ENCODE measurements at places on chromosomes 16 and 17.

DNA sequence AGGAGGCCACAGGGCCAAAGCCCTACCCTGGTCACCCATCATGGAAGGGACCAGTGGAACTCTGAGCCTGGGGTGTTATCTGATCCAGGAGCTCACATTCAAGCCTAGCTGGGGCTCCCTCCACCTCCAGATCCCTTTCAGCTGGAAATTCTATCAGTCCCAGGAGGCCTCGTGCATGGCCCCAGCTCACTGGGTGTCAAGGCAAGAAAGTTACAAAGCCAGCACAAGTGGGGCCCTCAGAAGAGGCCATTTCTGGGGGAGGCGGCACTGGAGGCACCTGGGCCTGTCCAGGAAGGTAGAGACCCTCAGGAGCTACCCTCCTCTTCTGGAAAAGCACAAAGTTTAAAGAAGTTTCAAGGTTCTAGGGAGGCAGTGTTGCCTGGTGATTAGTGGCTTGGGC is 4.8 kb downstream of the CA7 start:
- no peak for DNase-seq
- H3K4me1 ChIP-seq = peaks cover 7% of the 10 kb centered on the region
- H3K27me3 ChIP-seq = peaks cover 22% of the 10 kb centered on the region
- H3K27ac ChIP-seq = no peak overlapping the region

DNA sequence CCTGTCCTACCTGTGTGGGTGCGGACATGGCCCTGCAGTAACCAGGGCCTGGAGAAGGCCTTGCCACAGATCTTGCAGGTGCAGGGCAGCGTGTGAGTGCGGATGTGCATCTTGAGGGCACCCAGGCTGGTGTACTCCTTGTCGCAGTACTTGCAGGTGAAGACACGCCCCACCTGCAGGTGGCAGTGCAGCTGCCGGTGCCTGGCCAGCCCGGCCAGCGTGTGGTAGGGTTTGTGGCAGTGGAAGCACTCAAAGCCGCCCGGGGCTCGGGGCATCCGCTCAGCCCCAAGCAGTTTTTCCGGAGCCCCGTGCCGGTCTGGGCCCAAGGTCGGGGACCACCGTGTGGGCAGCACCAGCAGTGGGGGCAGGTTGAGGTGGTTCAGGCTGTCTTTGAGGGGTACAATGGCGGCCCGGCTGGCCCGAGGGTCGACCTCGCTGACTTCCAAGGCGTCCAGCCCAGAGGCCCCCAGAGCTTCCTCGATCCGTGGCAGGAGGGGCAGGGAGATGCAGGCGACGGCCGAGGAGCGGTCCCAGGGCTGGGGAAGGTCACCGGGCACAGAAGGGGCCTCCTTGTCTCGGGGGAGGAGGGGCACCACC is 5.1 kb downstream of the SNAI3 start:
- no peaks in the 10 kb centered on the region for H3K27me3 ChIP-seq
- peak overlapping the region; percentile 29 for H3K4me3 ChIP-seq
- peak overlapping the region; percentile 57 for H3K27ac ChIP-seq
- peaks cover 62% of the 10 kb centered on the region for H3K4me1 ChIP-seq
- DNase-seq = no peak

- no peak overlapping the region for H3K4me3 ChIP-seq
- no peaks in the 10 kb centered on the region for H3K27me3 ChIP-seq
- peaks cover 76% of the 10 kb centered on the region for H3K36me3 ChIP-seq
- H3K27ac ChIP-seq = no peak overlapping the region
- H3K4me1 ChIP-seq = no peaks in the 10 kb centered on the region
Measured at GRCh38 chr16:56480776-56481467, 29.6 kb downstream of the OGFOD1 start.

- no peaks in the 10 kb centered on the region for H3K4me1 ChIP-seq
- H3K27ac ChIP-seq = no peak overlapping the region
- no peak for DNase-seq
- no peaks in the 10 kb centered on the region for H3K27me3 ChIP-seq
- no peak overlapping the region for H3K4me3 ChIP-seq
Measured at GRCh38 chr16:76490036-76490639, 212.9 kb downstream of the CNTNAP4 start.

- no peak for DNase-seq
- H3K27ac ChIP-seq = no peak overlapping the region
- H3K36me3 ChIP-seq = no peaks in the 10 kb centered on the region
- no peak overlapping the region for H3K4me3 ChIP-seq
- no peaks in the 10 kb centered on the region for H3K27me3 ChIP-seq
- H3K4me1 ChIP-seq = peaks cover 6% of the 10 kb centered on the region
Measured at GRCh38 chr17:19570544-19571062, 36.9 kb downstream of the SLC47A1 start.

- peaks cover 77% of the 10 kb centered on the region for H3K36me3 ChIP-seq
- H3K4me1 ChIP-seq = peaks cover 54% of the 10 kb centered on the region
- no peaks in the 10 kb centered on the region for H3K27me3 ChIP-seq
- no peak overlapping the region for H3K27ac ChIP-seq
Measured at GRCh38 chr17:17155568-17155967, 50.6 kb downstream of the PLD6 start.

GRCh38 chr16:30896889-30897733 is 697 bp downstream of the CTF1 start:
- H3K4me3 ChIP-seq = peak overlapping the region; percentile 40
- peaks cover 2% of the 10 kb centered on the region for H3K36me3 ChIP-seq
- H3K4me1 ChIP-seq = peaks cover 56% of the 10 kb centered on the region
- peak overlapping the region; percentile 64 for H3K27ac ChIP-seq
- no peaks in the 10 kb centered on the region for H3K27me3 ChIP-seq
- DNase-seq = peak; percentile 66

- H3K4me3 ChIP-seq = no peak overlapping the region
- no peaks in the 10 kb centered on the region for H3K36me3 ChIP-seq
- no peaks in the 10 kb centered on the region for H3K4me1 ChIP-seq
- H3K27me3 ChIP-seq = no peaks in the 10 kb centered on the region
- H3K27ac ChIP-seq = no peak overlapping the region
Measured at GRCh38 chr16:30914830-30915229, 8.5 kb upstream of the FBXL19 start.

- no peak for DNase-seq
- no peak overlapping the region for H3K4me3 ChIP-seq
- H3K27me3 ChIP-seq = no peaks in the 10 kb centered on the region
- no peaks in the 10 kb centered on the region for H3K4me1 ChIP-seq
- no peak overlapping the region for H3K27ac ChIP-seq
- no peaks in the 10 kb centered on the region for H3K36me3 ChIP-seq
Measured at GRCh38 chr17:56737421-56738161, 96.1 kb downstream of the C17orf67 start.

DNA sequence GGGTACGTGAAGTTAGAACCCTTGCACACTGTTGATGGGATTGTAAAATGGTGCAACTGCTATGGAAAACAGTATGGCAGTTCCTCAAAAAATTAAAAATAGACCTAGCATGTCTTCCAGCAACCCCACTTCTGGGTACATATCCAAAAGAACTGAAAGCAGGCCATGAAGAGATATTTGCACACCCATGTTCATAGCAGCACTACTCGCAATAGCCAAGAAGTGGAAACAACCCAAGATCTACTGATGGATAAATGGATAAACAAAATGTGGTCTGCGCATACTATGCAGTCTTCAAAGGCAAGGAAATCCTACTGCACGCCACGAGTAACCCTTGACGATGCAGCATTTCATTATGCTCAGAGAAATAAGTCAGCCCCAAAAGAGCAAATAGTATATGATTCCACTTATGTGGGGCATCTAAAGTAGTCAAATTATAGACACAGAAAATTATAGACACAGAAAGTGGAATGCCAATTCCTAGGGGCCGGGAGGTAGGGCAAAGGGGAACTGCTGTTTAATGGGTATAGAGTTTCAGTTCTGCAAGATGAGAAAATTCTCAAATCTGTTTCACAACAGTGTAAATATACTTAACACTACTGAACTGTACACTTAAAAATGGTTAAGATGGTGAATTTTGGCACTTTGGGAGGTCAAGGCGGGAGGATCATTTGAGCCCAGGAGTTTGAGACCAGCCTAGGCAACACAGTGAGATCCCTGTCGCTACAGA is 17.2 kb downstream of the CORO7 start:
- H3K4me3 ChIP-seq = no peak overlapping the region
- no peak overlapping the region for H3K27ac ChIP-seq
- H3K4me1 ChIP-seq = peaks cover 15% of the 10 kb centered on the region

DNA sequence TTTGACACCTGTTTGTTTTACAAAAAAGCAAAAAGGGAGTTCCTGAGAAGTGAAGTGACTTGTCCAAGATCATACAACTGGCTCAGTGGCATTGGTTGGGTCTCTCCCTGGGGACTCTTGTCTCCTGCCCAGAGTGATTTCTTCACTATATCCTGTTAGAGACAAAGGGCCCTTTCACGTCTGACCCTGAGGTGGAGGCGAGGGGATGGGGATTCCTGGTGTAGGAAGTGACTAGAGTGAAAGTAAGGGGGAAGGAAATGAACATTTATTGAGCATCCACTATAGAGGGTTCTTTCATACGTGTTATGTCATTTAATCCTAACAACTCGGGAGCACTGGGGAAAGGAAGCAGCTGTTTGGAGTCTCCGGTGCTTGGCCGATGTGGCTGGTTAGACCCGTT is 9.0 kb downstream of the ITGB3 start:
- DNase-seq = no peak
- no peaks in the 10 kb centered on the region for H3K4me1 ChIP-seq
- H3K4me3 ChIP-seq = no peak overlapping the region
- H3K27ac ChIP-seq = no peak overlapping the region
- H3K36me3 ChIP-seq = no peaks in the 10 kb centered on the region

- peak; percentile 47 for DNase-seq
- peak overlapping the region; percentile 27 for H3K27ac ChIP-seq
- H3K27me3 ChIP-seq = no peaks in the 10 kb centered on the region
- peak overlapping the region; percentile 60 for H3K4me3 ChIP-seq
- peaks cover 93% of the 10 kb centered on the region for H3K4me1 ChIP-seq
- H3K36me3 ChIP-seq = peaks cover 36% of the 10 kb centered on the region
Measured at GRCh38 chr17:40345161-40345993, 19.2 kb downstream of the GJD3 start.

GRCh38 chr17:48734333-48735061 is 5.9 kb upstream of the HOXB13 start:
- DNase-seq = no peak
- H3K4me3 ChIP-seq = no peak overlapping the region
- no peak overlapping the region for H3K27ac ChIP-seq
- H3K36me3 ChIP-seq = no peaks in the 10 kb centered on the region
- peaks cover 89% of the 10 kb centered on the region for H3K27me3 ChIP-seq

DNA sequence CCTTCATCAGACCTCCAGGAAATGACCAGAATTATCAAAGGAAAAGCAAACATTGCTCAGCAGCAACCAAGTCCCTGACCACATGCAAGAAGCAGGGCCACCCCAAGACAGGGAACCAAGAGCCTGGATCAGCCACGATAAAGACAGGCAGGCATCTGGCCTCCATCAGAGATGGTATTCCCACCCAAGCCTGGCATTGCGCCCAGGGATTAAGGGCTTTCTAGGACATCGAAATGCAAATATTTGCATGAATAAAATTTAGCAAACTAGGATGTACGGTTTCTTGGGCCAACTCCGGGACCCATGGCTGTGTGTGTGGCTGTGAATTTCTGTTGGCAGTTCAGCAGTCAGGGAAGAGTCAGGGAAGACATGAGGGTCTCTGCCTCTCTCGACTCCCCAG is 241.4 kb upstream of the DYNLRB2 start:
- no peaks in the 10 kb centered on the region for H3K27me3 ChIP-seq
- no peaks in the 10 kb centered on the region for H3K36me3 ChIP-seq
- DNase-seq = no peak

- peak overlapping the region; percentile 82 for H3K4me3 ChIP-seq
- H3K27me3 ChIP-seq = no peaks in the 10 kb centered on the region
- peak overlapping the region; percentile 77 for H3K27ac ChIP-seq
- DNase-seq = no peak
Measured at GRCh38 chr17:59839651-59840328, 53.0 kb downstream of the TUBD1 start.

DNA sequence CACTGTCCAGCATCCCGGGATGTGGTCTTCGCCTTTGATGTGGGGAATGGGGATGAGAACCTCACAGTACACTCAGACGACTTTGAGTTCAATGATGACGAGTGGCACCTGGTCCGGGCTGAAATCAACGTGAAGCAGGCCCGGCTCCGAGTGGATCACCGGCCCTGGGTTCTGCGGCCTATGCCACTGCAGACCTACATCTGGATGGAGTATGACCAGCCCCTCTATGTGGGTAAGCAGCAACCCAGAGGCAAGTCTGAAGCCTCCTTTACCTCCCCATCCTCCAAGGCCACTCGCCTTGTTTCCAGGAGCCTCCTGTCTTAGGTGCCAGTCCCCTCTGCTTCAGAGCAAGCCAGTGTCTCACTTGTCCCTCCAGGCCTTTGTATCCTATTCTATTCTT is 10.2 kb downstream of the CNTNAP1 start:
- H3K27ac ChIP-seq = no peak overlapping the region
- no peak for DNase-seq
- no peaks in the 10 kb centered on the region for H3K27me3 ChIP-seq

DNA sequence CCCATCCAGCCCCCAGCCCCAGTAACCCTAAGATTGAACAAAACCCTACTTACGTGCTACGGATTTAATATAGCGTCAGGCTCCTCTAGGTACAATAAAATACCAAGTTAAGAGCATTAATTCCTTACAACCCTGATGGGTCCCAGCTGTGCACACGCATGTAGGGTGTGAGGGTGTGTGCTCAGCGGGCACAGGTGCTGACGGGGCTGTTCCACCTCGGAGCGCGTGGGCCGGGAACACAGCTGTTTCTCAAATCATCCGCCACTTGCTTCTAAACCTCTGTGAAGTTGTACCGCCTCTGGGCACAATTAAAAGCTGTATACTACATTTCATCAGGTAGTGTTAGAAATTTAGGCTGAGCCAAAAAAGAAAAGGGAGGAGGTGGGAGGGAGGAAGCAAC is 478.6 kb downstream of the MAF start:
- no peaks in the 10 kb centered on the region for H3K36me3 ChIP-seq
- H3K4me1 ChIP-seq = no peaks in the 10 kb centered on the region
- no peak overlapping the region for H3K4me3 ChIP-seq
- no peak for DNase-seq
- no peak overlapping the region for H3K27ac ChIP-seq

DNA sequence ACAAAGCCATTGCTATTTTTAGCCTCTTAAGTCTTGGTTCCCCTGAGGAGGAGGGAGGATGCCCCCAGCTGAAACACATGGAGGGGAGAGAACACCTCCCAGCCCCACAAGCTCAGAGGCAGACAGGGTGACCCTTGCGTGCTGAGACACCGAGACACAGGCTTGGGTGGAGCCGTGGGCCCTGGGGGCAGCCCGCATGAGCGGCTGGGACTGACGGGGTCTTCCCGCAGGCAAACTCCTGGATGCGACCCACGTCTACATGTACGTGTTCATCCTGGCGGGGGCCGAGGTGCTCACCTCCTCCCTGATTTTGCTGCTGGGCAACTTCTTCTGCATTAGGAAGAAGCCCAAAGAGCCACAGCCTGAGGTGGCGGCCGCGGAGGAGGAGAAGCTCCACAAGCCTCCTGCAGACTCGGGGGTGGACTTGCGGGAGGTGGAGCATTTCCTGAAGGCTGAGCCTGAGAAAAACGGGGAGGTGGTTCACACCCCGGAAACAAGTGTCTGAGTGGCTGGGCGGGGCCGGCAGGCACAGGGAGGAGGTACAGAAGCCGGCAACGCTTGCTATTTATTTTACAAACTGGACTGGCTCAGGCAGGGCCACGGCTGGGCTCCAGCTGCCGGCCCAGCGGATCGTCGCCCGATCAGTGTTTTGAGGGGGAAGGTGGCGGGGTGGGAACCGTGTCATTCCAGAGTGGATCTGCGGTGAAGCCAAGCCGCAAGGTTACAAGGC is 9.8 kb downstream of the SLC16A3 start:
- DNase-seq = peak; percentile 67
- no peaks in the 10 kb centered on the region for H3K27me3 ChIP-seq
- peaks cover 24% of the 10 kb centered on the region for H3K36me3 ChIP-seq
- peaks cover 83% of the 10 kb centered on the region for H3K4me1 ChIP-seq
- H3K27ac ChIP-seq = peak overlapping the region; percentile 25

All from CD4-positive, alpha-beta T cell (primary cell).